Activated B cell treated with CpG ODN at 0.5 μM for 24 hours (primary cell): ENCODE measurements at places on chromosomes 7 and 10. TPM values are rescaled to one million over a fixed set of nuclear protein-coding genes. Genes with fewer than 3 reads are reported as not detected.

GRCh38 chr10:97081621-97082235, 104.0 kb downstream of the SLIT1 start:
- peak overlapping the region; percentile 9 for H3K27ac ChIP-seq
- no peaks in the 10 kb centered on the region for H3K4me1 ChIP-seq
- no peaks in the 10 kb centered on the region for H3K36me3 ChIP-seq
- peak; percentile 48 for DNase-seq

- H3K27ac ChIP-seq = peak overlapping the region; percentile 91
- H3K4me1 ChIP-seq = peaks cover 52% of the 10 kb centered on the region
- DNase-seq = peak; percentile 80
- peaks cover 16% of the 10 kb centered on the region for H3K36me3 ChIP-seq
- H3K27me3 ChIP-seq = no peaks in the 10 kb centered on the region
Measured at GRCh38 chr7:66591799-66592596, 36.7 kb upstream of the KCTD7 start.

DNA sequence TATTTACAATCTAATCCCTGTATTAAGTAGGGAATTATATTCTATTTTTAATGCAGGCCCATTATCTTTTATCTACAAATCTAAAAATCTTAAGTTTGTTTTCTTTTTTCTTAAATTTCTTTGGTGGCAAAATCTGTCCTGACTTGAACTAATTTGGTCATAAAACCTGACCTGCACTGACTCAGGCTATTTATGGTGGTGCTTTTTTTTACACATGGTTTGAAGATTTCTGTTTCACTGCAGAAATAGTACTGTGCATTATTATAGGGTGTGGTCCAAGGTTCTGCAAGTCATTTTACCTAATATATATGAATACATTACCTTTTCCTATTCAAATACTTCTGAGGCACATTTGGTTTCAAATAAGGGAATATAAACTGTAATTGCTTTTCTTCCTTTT, 137.0 kb downstream of the CD36 start:
- H3K36me3 ChIP-seq = no peaks in the 10 kb centered on the region
- DNase-seq = no peak
- H3K4me3 ChIP-seq = no peak overlapping the region
- no peak overlapping the region for H3K27ac ChIP-seq

DNA sequence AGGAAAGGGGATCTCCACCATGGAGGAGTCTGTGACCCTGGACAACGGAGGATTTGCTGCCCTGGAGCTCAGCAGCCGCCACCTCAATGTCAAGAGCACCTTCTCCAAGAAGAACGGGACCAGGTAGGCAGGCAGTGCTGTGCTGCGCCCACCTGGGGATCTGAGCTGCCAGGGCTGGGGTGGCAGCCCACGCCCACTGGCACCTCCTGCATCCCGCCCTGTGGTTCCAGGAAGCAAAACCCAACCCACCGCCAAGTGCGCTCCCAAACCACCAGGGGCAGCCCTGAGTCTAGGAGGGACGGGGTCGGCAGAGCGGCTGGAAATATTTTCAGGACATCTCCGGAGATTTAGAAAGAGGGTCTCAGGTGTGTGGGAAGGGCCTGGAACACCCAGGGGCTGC, 440.3 kb upstream of the FOXK1 start:
- H3K27me3 ChIP-seq = no peaks in the 10 kb centered on the region
- no peak overlapping the region for H3K27ac ChIP-seq
- H3K36me3 ChIP-seq = no peaks in the 10 kb centered on the region

GRCh38 chr10:127926455-127926854, 19.6 kb downstream of the PTPRE start:
- no peaks in the 10 kb centered on the region for H3K4me1 ChIP-seq
- no peak for DNase-seq
- no peaks in the 10 kb centered on the region for H3K36me3 ChIP-seq
- H3K4me3 ChIP-seq = no peak overlapping the region
- peaks cover 4% of the 10 kb centered on the region for H3K27me3 ChIP-seq

DNA sequence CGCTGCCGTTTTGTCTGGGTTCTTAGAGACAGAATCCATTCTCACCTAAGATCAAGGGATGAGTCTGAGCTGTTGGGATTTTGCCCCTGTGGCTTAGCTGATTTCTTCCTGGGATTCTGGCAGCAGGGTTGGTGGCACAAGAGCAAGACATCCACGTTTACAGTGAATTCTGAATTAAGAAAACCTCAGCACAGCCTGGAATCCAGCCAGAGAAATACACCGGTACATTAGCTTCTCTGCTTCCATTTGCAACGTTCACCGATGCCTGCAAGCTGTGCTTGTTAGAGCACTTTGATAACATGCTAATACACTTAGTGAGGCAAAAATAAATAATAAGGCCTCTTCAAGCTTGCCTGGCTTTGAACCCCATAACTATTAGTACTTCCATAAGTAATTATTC, 569.8 kb downstream of the CALN1 start:
- no peak overlapping the region for H3K4me3 ChIP-seq
- no peaks in the 10 kb centered on the region for H3K4me1 ChIP-seq
- H3K27me3 ChIP-seq = no peaks in the 10 kb centered on the region

DNA sequence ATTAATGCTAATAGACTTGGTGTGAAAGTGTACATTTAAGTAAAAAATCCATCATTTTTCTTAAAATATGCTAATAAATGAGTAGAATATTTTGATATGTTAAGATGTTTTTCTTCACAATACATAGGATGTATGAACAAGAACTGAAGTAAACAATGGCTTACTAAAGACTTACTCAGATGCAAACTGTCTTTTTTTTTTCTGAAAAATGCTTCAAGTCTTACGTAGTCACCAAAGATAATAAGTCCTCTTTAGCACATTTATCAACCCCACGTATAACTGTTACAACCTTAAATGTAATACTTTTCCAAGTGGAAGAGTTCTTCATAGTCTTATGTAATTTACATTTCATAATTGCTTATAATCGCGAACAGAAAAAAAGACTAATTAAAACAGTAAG, 54.8 kb downstream of the MDFIC start:
- no peak for DNase-seq
- H3K36me3 ChIP-seq = peaks cover 46% of the 10 kb centered on the region
- H3K27ac ChIP-seq = no peak overlapping the region
- no peak overlapping the region for H3K4me3 ChIP-seq

DNA sequence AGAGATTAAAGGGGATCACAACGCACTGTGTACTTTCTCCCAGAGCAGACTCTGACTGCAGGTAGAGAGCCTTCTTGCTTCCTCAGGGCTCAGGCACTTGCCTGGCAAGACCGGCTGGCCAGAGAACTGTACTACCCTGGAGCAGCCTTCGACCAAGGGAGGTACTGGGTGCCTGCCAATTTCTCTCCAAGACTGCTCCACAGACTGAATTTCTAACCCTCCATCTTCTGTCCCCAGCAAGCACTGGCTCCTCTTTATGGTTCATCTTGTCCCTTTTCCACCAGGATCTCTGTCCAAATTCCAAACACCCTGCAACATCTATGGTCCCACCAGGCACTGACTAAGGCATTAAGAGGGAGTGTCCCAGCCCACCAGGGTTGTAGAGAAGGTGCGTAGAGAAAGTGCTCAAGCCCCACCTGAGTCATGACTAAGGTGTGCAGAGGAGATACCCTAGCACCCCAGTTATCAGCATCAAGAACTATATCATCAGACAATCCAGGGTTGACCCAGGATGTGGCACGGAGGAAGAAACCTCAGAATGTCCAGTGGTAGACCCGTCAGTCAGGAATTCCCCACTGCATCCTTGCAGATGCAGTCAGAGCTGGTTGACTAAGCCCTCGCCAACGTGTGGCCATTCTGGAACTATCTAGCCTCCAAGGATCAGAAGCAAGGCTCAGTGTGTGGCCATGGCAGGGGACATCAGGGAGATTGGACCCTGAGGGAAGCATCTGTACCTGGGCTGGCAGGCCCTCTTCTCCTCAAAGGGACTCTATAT, 60.9 kb upstream of the CAMK2B start:
- DNase-seq = no peak
- H3K36me3 ChIP-seq = peaks cover 87% of the 10 kb centered on the region
- no peaks in the 10 kb centered on the region for H3K27me3 ChIP-seq
- no peak overlapping the region for H3K4me3 ChIP-seq

OR9A2 gene
- 0.31 and 0.56 TPM in 2 replicates for total RNA-seq

HTRA1 gene
- total RNA-seq = not detected in 2 replicates

SSC4D gene
- 0.55 TPM in 1 of 2 replicates, not detected in the other for total RNA-seq
